Activated T-cell treated with anti-CD3 and anti-CD28 coated beads, Interleukin-2, amount 50 U/mL, for 72 hours (primary cell): ENCODE measurements at places on chromosomes 3 and 15. TPM values are rescaled to one million over a fixed set of nuclear protein-coding genes. Genes with fewer than 3 reads are reported as not detected.

The SNX22 gene
- 0.60 TPM for total RNA-seq

- no peak for DNase-seq
These were observed 65.1 kb upstream of the TSC22D2 start for GRCh38 chr3:150342896-150343467.

- no peak for DNase-seq
These were observed 56.9 kb downstream of the CADPS start for GRCh38 chr3:62818347-62818746.

DNA sequence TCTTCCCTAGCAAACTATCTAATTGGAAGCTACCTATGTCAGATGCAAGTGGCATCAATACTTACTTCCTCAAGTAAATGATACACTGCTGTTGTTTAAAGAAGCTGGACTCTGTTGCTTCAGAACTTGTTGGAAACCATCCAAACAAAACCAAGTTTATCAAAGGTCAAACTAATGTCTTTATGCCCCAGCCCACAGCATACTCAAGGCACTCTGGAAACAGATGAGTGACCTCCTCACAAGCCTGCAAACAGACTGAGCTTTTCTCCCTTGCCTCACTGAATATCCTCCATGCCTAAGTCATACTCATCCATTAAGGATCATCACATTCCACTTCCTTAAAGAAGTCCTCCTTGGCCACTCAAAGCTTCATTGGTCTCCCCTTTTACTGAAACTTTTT lies 107.4 kb upstream of the ACP3 start:
- no peak for DNase-seq

The TTC23 gene
- total RNA-seq, result 3.9 TPM
